ENCODE measurements at places on chromosomes 16 and 17. TPM values are rescaled to one million over a fixed set of nuclear protein-coding genes. Genes with fewer than 3 reads are reported as not detected.
A peak's percentile ranks its signal among the peaks of the same experiment; 100 is the strongest.

GRCh38 chr17:80261159-80261894 is 675 bp downstream of the RNF213 start:
- H3K4me3 ChIP-seq = peak overlapping the region; percentile 97
- H3K27ac ChIP-seq = peak overlapping the region; percentile 83
- peak; percentile 57 for DNase-seq
- peaks cover 17% of the 10 kb centered on the region for H3K4me1 ChIP-seq
- H3K27me3 ChIP-seq = no peaks in the 10 kb centered on the region

The KRTAP3-2 gene
- not detected for polyA plus RNA-seq

The DNAH3 gene
- polyA plus RNA-seq = 0.01 TPM

- no peak overlapping the region for H3K27ac ChIP-seq
- H3K36me3 ChIP-seq = no peaks in the 10 kb centered on the region
- H3K4me1 ChIP-seq = no peaks in the 10 kb centered on the region
- no peaks in the 10 kb centered on the region for H3K27me3 ChIP-seq
These were observed 30.6 kb downstream of the ACTG1 start for GRCh38 chr17:81481815-81482505.

DNA sequence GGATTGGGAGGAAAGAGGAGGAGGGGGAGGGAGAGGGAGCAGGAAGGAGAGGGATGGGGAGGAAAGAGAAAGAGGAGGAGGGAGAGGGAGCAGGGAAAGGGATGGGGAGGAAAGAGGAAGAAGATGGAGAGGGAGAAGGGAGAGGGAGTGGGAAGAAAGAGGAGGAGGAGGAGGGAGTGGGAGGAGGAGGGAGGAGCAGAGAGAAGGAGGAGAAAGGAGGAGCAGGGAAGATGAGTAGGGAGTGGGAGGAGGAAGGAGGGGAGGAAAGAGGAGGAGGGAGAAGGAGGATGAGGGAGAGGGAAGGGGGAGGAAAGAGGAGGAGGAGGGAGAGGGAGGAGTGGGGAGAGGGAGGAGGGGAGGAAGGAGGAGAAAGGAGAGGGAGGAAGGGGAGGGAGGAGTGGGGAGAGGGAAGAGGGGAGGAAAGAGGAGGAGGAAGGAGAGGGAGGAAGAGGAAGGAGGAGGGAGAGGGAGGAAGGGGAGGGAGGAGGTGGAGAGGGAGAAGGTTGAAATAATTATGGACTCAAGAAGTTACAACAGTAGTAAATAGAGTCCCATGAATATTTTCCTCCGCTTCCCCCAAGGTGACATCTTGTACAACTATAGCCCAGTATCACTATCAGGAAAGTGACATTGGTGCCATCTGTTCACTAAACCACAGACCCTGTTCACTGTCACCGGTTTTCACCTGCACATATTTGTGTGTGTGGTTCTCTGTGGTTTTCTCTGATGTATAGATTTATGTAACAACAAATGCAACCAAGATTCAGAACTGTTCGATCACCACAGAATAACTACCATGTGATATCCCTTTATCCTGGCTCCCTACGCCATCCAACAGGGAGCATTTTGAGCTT is 325.3 kb upstream of the EEF2KMT start:
- H3K4me3 ChIP-seq = no peak overlapping the region
- no peaks in the 10 kb centered on the region for H3K27me3 ChIP-seq
- H3K4me1 ChIP-seq = no peaks in the 10 kb centered on the region

The ALDH3A1 gene
- 0.12 TPM for polyA plus RNA-seq

GRCh38 chr17:37774504-37774903 is 29.6 kb upstream of the HNF1B start:
- no peaks in the 10 kb centered on the region for H3K36me3 ChIP-seq
- H3K27me3 ChIP-seq = no peaks in the 10 kb centered on the region
- no peak overlapping the region for H3K4me3 ChIP-seq
- no peak for DNase-seq

DNA sequence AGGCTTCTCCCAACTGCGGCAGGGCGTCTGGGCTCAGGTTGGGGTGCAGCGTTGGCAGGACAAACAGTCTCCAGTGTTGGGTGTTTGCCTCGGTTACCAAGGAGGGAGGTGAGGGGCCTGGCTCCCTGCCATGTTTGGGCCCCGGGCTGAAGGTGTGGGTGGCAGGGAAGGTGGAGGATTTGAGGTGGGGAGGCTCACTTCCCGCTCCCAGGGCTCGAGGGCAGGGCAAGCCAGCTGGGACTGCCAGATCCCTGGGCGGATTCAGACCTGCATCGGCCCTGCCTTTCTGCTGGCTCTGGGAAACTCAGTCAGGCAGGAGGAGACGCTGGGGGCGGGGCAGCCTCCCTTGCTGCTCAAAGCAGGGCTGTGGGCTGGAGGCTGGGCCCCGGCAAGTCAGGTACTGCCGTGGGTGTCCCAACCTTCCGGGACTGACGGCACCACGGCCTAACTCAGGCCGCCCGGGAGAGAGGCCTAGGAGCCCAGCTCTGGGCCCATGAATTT is 31.3 kb upstream of the KRT17 start:
- no peaks in the 10 kb centered on the region for H3K27me3 ChIP-seq
- H3K4me1 ChIP-seq = no peaks in the 10 kb centered on the region
- no peak overlapping the region for H3K4me3 ChIP-seq
- no peaks in the 10 kb centered on the region for H3K36me3 ChIP-seq
- no peak overlapping the region for H3K27ac ChIP-seq

- peak; percentile 28 for DNase-seq
- H3K4me1 ChIP-seq = no peaks in the 10 kb centered on the region
These were observed 396.2 kb upstream of the KIF2B start for GRCh38 chr17:53426505-53426904.

The NTN3 gene
- polyA plus RNA-seq = 0.08 TPM

DNA sequence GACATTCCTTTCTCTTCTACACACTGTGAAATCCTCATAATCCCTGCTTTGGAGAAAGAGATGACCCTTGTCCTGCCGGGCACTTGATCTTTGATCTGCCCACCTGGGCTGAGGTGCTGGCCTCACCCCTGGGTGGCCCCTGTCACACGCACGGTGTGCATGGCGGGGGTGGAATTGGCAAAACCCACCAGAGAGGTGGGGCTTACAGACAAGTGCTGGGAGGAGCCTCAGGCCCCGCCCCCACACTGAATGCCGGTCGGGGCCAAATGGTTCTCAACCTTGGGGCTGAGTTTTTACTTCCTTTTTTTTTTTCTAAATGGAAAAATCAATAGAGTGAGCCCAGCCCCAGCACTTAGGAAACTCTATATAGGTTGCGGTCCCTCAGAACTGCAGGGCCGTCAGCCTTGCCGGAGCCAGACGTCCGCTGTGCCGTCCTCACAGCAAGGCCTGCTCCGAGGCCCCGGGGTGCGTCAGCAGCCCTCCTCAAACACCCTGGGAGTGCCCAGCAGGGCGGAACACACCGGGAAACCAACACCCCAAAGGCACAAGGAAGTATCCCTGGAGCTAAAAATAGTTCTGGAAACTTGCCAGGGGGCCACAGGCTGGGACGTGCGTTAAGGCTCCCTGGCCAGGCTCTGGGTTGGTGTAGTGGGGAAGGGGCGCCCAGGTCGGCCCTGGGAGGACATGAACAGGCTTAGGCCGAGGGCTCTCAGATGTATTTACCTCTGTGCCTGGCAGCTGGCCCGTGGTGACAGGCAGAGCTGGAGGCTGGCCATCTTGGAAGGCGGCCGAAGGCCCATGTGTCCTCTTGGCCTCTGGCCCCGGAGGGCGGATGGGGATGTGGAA is 11.0 kb downstream of the GPRC5C start:
- DNase-seq = peak; percentile 41
- H3K4me1 ChIP-seq = no peaks in the 10 kb centered on the region
- H3K27ac ChIP-seq = no peak overlapping the region
- H3K27me3 ChIP-seq = no peaks in the 10 kb centered on the region

- H3K4me1 ChIP-seq = peaks cover 3% of the 10 kb centered on the region
- peaks cover 2% of the 10 kb centered on the region for H3K36me3 ChIP-seq
- H3K27me3 ChIP-seq = no peaks in the 10 kb centered on the region
These were observed 678 bp upstream of the BAIAP2 start for GRCh38 chr17:81034168-81034777.

- no peaks in the 10 kb centered on the region for H3K36me3 ChIP-seq
- peak; percentile 72 for DNase-seq
- no peak overlapping the region for H3K27ac ChIP-seq
- H3K4me3 ChIP-seq = no peak overlapping the region
- H3K4me1 ChIP-seq = peaks cover 5% of the 10 kb centered on the region
These were observed 195.9 kb upstream of the C17orf78 start for GRCh38 chr17:37179893-37180292.

The EMC8 gene
- 35.1 TPM for polyA plus RNA-seq

The FZD2 gene
- polyA plus RNA-seq = 23.2 TPM

- peak; percentile 65 for DNase-seq
- peaks cover 34% of the 10 kb centered on the region for H3K36me3 ChIP-seq
- H3K4me1 ChIP-seq = peaks cover 3% of the 10 kb centered on the region
- H3K27ac ChIP-seq = no peak overlapping the region
- no peaks in the 10 kb centered on the region for H3K27me3 ChIP-seq
These were observed 3.5 kb upstream of the RPL13 start for GRCh38 chr16:89556750-89557689.

The SLC38A7 gene
- polyA plus RNA-seq = 15.4 TPM

DNA sequence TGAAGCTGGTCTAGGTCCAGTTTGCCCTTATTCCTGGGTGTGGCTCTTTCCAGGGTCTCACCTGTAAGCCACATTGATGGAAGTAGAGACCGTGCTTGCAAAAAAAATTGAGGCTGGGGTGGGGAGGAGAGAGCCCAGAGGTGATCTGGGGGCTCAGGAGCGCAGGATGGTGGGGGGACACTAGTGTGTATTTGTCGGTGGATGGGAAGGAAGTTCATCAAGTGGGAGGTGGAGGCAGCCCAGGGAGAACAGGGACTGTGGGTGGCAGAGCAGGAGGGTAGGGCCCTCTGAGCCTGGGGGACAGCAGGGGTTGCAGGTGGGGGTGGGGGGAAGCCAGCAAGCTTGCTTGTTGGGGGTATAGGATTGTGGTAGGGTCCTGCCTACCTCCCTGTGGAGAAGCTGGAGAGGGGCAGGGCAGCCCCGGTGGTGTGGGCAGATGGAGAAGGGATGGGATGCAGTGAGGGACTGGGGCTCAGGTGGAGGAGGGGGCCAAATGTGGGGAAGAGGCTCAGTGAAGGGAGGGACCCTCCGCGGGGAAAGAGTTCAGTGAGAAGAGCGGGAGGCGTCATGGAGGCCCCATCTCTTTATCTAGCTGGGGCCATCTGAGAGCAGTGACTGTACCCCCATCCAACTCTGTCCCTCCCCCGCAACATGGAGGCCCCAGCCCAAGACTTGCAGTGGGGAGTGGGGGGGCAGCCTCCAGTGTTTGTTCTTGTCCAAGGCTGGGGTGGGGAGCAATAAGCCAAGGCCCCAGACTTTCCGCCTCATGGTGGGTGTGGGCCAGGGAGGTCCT is 17.2 kb upstream of the TMEM92 start:
- peaks cover 9% of the 10 kb centered on the region for H3K4me1 ChIP-seq
- no peak overlapping the region for H3K4me3 ChIP-seq
- no peak overlapping the region for H3K27ac ChIP-seq
- H3K36me3 ChIP-seq = no peaks in the 10 kb centered on the region

- H3K27me3 ChIP-seq = no peaks in the 10 kb centered on the region
- H3K36me3 ChIP-seq = no peaks in the 10 kb centered on the region
- no peak for DNase-seq
- no peaks in the 10 kb centered on the region for H3K4me1 ChIP-seq
- no peak overlapping the region for H3K4me3 ChIP-seq
These were observed 60.1 kb upstream of the TMEM132E start for GRCh38 chr17:34519282-34519681.

- peaks cover 40% of the 10 kb centered on the region for H3K36me3 ChIP-seq
- H3K4me1 ChIP-seq = no peaks in the 10 kb centered on the region
- no peak for DNase-seq
- no peak overlapping the region for H3K4me3 ChIP-seq
- no peaks in the 10 kb centered on the region for H3K27me3 ChIP-seq
These were observed 16.0 kb downstream of the CSNK1D start for GRCh38 chr17:82257473-82257872.

The CMTM3 gene
- polyA plus RNA-seq = 18.6 TPM

GRCh38 chr16:386641-387156 is 4.9 kb upstream of the PGAP6 start:
- H3K4me3 ChIP-seq = no peak overlapping the region
- no peak overlapping the region for H3K27ac ChIP-seq
- no peaks in the 10 kb centered on the region for H3K36me3 ChIP-seq
- DNase-seq = no peak
- no peaks in the 10 kb centered on the region for H3K27me3 ChIP-seq

- H3K36me3 ChIP-seq = no peaks in the 10 kb centered on the region
- peak; percentile 23 for DNase-seq
- no peaks in the 10 kb centered on the region for H3K27me3 ChIP-seq
- H3K4me3 ChIP-seq = no peak overlapping the region
These were observed 120.0 kb upstream of the TBX2 start for GRCh38 chr17:61279476-61280145.

DNA sequence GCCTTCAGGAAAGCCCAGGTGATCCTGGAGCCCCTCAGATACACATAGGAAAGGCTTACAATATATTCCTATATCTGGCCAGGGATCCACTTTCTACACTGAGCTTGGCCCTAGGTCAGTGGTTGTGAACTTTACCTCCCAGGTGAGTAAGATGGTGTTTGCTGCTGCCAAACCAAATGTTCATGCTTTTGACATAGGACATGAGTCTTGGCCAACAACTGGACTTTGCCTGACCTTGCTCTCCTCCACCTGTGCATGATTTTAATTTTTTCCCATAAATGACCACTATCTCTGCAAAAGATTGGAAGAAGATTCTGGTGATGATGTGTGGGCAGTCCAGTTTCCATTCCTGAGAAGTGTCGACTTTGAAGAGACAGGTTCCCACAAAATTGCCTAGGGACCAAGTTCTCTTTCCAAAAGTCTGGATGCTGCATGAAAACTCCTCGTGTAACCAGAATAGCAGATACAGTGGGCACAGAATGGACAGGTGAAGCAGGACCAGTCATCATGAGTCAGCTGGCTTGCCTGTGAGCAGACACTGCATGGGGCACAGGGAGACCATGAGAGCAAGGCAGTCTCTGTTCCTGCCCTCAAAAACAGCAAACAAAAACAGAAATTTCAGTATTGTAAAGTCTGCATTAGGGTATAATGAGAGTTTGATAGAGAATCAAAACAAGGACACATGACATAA is 226.4 kb upstream of the MON1B start:
- H3K4me3 ChIP-seq = no peak overlapping the region
- H3K36me3 ChIP-seq = no peaks in the 10 kb centered on the region
- H3K27ac ChIP-seq = no peak overlapping the region
- no peaks in the 10 kb centered on the region for H3K27me3 ChIP-seq

GRCh38 chr17:67376737-67377487 is at the start of gene PITPNC1:
Gene PITPNC1, plus strand, starts transcription at chr17:67377281.
- H3K27ac ChIP-seq = peak within 1 kb of the TSS; percentile 74
- no peaks in the 10 kb centered on the region for H3K36me3 ChIP-seq
- no peaks in the 10 kb centered on the region for H3K27me3 ChIP-seq
- peak; percentile 86 for DNase-seq
- H3K4me3 ChIP-seq = peak within 1 kb of the TSS; percentile 79

The TPSAB1 gene
- not detected for polyA plus RNA-seq
